Placental pericyte (primary cell): ENCODE measurements at places on chromosomes 1 and 21. TPM values are rescaled to one million over a fixed set of nuclear protein-coding genes. Genes with fewer than 3 reads are reported as not detected.

SPOCD1 gene
- 56.7 and 148 TPM in 2 replicates for total RNA-seq

DFFB gene
- total RNA-seq = 5.7 and 12.0 TPM in 2 replicates

RGS13 gene
- not detected in 2 replicates for total RNA-seq

NEGR1 gene
- total RNA-seq = 2.2 and 15.3 TPM in 2 replicates

CFAP74 gene
- total RNA-seq = not detected in 2 replicates

TRAF3IP3 gene
- total RNA-seq = 0.14 TPM in 1 of 2 replicates, not detected in the other

CYP4A11 gene
- total RNA-seq = not detected in 2 replicates

GJA5 gene
- 0.57 TPM in 1 of 2 replicates, not detected in the other for total RNA-seq

IGSF8 gene
- total RNA-seq = 18.6 and 24.9 TPM in 2 replicates

TNNT2 gene
- total RNA-seq = under 0.01 TPM in 1 of 2 replicates, not detected in the other

CCDC181 gene
- total RNA-seq = under 0.01 and 0.14 TPM in 2 replicates

FCRL5 gene
- not detected in 2 replicates for total RNA-seq

SPRR2E gene
- total RNA-seq = not detected in 2 replicates

PYHIN1 gene
- total RNA-seq = not detected in 2 replicates

ACTN2 gene
- total RNA-seq = not detected in 2 replicates

GNG4 gene
- total RNA-seq = 0.44 and 3.4 TPM in 2 replicates

MX1 gene
- total RNA-seq = 15.3 and 15.6 TPM in 2 replicates

CLCNKA gene
- total RNA-seq = 0.14 and 0.22 TPM in 2 replicates

TCEA3 gene
- total RNA-seq = 6.4 and 25.4 TPM in 2 replicates

MARCKSL1 gene
- total RNA-seq = 18.2 and 33.5 TPM in 2 replicates

MYOG gene
- not detected in 2 replicates for total RNA-seq

TNFSF4 gene
- 7.4 and 9.3 TPM in 2 replicates for total RNA-seq

CFAP126 gene
- not detected in 2 replicates for total RNA-seq

SPAG17 gene
- not detected in 2 replicates for total RNA-seq

KIAA1614 gene
- total RNA-seq = 3.9 and 4.2 TPM in 2 replicates

COL9A2 gene
- total RNA-seq = 0.14 and 1.8 TPM in 2 replicates

GJB3 gene
- total RNA-seq = 0.14 TPM in 1 of 2 replicates, not detected in the other

LCE1D gene
- total RNA-seq = not detected in 2 replicates

FABP3 gene
- 15.2 and 263 TPM in 2 replicates for total RNA-seq

DNAH14 gene
- 12.7 and 15.0 TPM in 2 replicates for total RNA-seq

LY9 gene
- total RNA-seq = not detected in 2 replicates

RGS1 gene
- total RNA-seq = 1.6 TPM in 1 of 2 replicates, not detected in the other

HPCAL4 gene
- not detected in 2 replicates for total RNA-seq

IL22RA1 gene
- under 0.01 TPM in 1 of 2 replicates, not detected in the other for total RNA-seq

AADACL3 gene
- not detected in 2 replicates for total RNA-seq

SLC35F3 gene
- total RNA-seq = 1.9 TPM in 1 of 2 replicates, not detected in the other

SMIM1 gene
- total RNA-seq = 1.1 and 2.6 TPM in 2 replicates
